ENCODE measurements at places on chromosomes 12 and 14.

GRCh38 chr12:113962733-113963132 lies 3.4 kb downstream of the RBM19 start:
- DNase-seq = no peak

- DNase-seq = no peak
Observed at GRCh38 chr12:88400302-88400701, 180.0 kb downstream of the KITLG start.

DNA sequence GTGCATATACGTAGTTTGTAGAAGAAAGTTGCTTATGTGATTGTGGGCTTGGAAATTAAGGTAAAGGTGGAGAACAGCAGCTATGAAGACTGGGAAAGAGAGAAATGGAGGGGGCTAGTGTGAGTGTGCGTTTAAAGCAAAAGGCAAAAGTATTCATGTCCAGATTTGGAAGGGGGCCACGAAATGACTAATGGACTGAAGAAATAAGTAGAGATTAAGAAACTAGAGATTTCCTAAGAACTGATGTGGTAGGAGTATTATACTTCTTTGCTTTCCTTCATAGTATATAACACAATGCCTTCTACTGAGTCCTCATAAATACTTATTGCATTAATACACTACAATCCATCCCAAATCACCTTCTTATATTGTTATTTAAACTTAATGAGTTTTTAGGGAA lies 298.6 kb upstream of the NOVA1 start:
- DNase-seq = no peak

- DNase-seq = no peak
Observed at GRCh38 chr12:32843528-32844095, 53.0 kb downstream of the PKP2 start.

DNA sequence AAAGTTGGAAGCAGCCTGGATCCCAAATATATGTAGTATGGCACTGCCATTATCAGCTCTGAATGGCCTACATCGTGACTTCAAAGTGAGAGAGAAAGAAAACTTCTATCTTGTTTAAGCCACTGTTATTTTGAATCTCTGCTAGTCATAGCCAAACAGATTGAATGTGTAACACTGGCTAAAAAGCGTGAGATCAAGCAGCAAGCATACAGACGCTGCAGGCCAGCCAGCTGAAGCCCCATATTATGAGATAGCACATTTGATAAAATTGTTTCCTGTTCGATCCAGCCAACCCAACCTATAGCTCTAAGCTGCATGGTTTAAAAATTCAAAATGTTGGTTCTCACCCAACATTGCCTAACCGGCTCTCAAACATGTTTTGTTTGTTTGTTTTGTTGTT lies 95.0 kb downstream of the DUSP6 start:
- no peak for DNase-seq

DNA sequence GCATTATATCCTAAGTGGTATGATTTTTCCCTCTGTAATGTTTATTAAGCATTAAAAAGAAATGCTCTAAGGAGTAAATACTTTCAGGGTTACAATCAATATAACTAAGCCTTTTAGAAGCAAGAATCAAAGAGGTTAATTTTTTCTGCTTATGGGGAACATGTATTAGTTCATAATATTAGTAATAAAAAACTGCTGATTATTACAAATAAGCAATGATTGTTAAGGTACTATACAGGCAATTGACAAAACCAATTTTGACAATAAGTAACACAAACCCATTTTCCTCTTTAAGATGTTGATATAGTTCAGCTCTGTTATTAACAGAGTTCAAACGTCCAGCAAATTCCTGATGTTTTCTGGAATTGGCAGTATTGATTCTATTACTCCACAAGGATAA lies 31.8 kb downstream of the INTS13 start:
- no peak for DNase-seq

Measured in dermis microvascular lymphatic vessel endothelial cell (primary cell).